Esophagus squamous epithelium (tissue), 5 donors: ENCODE measurements at places on chromosomes 5 and 9.

DNA sequence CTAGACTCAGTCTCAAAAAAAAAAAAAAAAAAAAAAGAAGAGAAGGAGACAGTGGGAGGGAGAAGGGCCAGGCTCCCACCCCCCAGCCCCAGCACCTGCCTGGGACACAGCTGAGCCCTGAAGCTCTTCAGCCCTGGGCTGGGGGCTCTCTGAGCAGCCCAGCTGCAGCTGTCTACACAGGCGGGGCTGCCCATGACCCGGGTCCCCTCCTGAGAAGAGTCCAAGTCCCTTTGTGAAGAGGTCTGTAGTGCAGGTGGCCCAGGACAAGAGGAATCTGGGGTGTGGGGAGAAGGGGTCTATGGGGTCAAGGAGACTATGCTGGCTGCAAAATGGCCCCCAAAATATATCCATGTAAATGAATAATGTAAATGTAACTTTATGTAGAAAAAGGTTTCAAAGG is 6.7 kb upstream of the LCN2 start:
- DNase-seq: no peak

- no peak for DNase-seq
These were observed 27.9 kb upstream of the DTWD2 start for GRCh38 chr5:119016125-119016774.

- no peak for DNase-seq
These were observed 9.3 kb upstream of the FGD3 start for GRCh38 chr9:92938025-92938424.

DNA sequence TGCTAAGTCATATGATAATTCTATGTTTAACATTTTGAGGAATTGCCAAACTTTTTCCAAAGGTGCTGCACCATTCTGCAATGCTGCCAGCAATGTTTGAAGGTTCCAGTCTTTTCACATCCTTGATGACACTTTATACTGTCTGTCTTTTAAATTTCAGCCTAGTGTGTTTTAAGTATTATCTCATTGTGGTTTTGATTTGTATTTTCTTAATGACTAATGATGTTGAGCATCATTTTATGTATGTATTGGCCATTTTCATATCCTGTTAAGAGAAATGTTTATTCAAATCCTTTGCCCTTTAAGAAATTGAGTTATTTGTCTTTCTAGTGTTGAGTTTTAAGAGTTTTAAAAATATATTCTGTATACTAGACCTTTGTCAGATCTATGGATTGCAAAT is 5.0 kb upstream of the TEX48 start:
- no peak for DNase-seq

DNA sequence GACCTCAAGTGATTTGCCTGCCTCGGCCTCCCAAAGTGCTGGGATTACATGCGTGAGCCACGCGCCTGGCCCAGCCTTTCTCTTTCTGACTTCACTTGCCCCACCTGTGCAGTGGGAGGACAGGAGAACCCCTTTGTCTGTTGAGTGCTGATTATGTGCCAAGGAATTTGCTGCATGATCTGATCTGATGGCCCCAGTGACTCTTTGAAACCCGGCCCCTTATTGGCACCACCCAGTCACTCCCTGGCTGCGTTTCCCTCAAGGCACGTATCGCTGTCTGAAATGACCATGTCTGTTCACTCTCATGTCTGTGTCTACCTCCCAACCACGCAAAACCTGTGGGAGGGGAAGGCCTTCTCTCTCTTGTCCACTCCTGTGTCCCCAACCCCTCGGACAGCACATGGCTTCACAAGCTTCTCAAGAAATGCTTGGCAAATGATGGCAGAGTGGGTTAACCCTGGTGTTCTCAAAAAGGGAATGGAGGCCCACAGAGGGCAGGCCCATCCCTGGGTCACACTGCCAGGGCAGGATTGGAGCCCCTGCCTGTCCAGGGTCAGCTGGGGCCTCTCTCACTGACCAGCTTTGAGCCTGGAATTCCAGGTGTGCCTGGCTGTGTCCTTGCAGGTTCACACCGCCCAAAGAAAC is 21.9 kb downstream of the NEK6 start:
- no peak for DNase-seq

GRCh38 chr5:1103505-1104326 is 8.1 kb downstream of the SLC12A7 start:
- DNase-seq: no peak

GRCh38 chr5:167587772-167588437 is 703.5 kb upstream of the WWC1 start:
- DNase-seq: no peak

DNA sequence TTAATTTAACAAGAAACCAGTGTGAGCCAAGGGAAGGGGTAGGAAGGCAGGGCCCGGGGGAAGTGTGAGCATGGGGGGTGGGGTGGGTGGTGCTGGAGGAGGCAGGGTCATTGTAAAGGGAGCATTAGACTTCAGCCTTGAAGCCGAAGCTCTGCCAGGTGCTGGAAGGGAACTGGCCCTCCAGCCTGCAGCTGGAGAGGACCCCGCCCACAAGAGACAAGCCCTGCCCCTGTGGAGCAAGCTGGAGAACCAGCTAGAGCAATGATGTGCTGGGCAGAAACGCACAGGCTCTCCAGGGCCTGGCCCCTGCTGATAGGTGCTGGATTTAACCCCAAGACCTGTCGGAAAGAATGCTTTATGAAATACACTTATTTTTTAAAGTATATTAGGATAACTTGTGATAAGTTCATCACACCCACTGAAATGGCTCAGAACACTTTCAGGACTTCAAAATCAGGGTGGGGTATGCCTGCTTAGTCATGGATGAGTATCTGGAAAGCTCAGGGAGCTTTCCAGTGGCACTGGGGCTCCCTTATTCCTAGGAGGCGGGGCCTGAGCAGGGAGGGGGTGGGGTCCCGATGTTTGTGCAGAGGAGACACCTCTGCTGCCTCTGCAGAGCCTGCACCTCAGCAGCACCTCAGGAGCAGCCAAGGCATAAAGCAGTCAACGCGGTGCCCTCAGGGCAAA is 27.1 kb downstream of the UBE2QL1 start:
- no peak for DNase-seq

GRCh38 chr9:751137-752051 is 90.1 kb upstream of the DMRT1 start:
- no peak for DNase-seq

- DNase-seq: no peak
These were observed 9.5 kb downstream of the MTRR start for GRCh38 chr5:7878381-7878873.

DNA sequence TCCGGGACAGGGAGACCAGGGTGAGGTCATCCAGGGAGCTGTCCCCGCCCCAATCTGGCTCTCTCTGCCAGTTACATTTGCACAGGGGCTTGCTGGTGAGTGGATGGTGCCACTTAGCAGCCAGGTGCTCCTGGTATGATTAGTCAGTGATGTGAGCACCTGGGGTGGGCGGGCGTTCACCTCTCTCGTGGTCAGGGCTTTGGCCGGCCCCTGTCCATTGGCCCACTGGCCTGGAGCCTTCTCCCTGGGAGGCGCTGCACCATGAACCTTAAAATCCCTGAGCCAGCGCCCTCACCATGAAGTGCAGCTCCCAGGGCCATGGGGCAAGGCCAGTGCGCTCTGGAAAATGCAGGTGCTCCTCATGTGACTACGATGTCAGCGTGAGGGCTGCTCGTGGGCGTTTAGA is 2.0 kb downstream of the NKD2 start:
- DNase-seq: no peak

DNA sequence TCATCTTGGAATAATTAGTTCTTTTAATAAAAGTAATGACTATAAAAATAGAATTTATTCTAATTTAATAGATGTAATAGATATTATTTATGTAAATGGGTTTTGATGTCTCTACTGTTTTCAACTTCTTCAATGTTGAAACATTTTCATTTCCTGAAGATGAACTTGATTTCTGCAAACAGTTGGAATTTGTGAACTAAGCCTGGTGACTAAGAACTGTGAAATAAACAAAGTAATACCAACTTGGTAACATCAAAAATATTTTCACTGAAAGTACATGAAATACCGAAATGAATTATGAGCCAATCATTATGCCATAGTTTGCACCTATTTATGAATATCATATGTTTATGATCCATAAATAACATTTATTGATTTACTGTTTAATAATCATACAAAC is 143.8 kb upstream of the FGF10 start:
- DNase-seq: no peak

DNA sequence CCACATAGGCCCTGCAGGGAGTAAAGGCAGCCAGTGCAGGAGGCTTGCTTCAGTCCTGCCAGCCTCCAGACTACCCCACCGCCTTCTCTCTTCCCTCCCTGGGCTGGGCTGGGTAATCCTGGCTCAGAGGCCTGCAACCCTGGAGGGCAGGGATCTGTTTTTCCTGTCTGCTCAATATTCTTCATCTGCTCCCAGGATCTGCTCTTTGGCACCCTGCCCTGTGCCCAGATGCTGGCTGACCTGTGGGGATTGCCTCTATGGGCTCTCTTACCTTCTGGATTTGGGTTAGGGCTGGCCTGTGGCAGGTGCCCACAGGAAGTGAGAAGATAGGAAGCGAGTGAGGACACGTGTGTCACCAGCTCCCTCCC is 7.3 kb upstream of the ANGPTL2 start:
- DNase-seq: no peak

- no peak for DNase-seq
These were observed 30.9 kb upstream of the SLC46A2 start for GRCh38 chr9:112921549-112921948.

- DNase-seq: no peak
These were observed 10.4 kb downstream of the NFIB start for GRCh38 chr9:14303521-14303920.

DNA sequence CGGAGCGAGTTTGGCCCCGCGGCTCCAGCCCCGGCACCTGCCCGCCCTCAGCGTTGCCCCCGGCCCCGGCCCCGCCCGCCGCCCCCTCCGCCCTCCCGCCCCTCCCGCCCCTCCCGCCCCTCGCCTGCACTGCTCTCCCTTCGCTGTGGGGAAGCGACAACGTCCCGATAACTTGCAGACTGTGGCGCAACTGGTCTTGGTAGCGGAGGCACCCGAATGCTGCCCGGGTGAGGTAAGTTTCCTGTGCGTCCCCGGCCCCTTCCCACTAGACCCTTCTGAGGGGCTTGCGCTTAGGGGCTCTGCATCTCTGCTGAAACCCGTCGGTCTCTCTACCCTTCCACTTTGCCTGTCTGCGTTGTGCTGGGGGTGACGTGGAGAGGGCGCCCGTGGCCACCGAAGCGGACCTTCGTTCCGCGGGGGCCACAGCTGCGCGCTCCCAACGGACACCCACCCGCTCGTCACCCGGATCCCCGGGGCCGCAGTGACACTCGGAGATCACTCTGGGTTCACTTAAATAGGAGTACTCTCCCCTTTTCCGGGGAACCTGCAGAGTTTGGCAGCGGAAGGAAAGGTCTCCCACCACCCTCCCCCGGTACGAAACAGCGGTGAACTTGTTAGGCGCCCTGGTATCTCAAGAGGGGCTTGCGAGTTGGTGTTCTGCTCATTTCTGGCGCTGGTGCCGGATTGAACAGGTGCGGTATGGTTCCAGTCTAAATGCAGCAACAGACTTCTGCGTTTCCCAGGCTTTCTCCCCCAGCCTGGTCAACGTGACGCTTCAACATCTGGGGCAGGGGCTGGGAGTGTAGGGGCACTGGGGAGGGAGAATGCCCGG is 707 bp downstream of the PIP5K1B start:
- DNase-seq: no peak

GRCh38 chr9:84667571-84668195 is 1.8 kb upstream of the NTRK2 start:
- no peak for DNase-seq

DNA sequence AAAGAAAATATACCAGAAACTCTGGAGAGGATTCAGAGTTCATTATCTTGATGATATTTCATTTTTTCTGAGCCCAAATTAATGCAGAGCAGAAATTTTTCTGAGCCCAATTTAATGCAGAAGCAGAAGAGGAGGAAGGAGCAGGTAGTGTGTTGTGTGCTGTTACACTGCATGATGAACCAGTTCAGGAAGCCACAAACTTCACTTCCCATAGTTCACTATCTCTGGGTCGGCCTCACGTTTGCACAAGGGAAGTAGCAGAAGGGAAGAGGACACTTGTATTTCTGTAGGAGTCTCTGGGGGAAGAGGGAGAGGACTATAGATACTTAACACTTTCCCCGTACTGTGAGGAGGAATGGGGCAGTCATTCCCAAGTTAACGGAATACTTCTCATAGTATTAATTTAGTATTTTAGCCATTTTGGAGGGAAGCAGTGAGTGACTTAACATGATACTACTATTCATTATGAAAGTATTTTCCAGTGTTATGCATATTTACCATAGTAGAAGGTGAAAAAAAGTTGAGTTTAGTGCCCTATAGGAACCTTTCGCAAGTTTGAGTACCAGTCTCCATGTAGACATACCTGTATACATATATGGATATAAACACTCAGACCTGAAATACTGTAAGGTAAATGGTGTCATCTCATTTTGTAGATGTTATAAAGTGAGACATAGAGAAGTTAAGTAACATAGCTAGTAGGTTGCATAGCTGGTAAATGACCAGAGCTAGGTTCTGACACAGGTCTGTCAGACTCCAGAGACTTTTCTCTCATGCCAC is 30.0 kb downstream of the XPA start:
- DNase-seq: no peak

- no peak for DNase-seq
These were observed 10.5 kb downstream of the KIF4B start for GRCh38 chr5:155024015-155024414.

GRCh38 chr5:22542340-22542739 is 310.8 kb downstream of the CDH12 start:
- no peak for DNase-seq

GRCh38 chr5:14299666-14300065 is 156.5 kb downstream of the TRIO start:
- no peak for DNase-seq

DNA sequence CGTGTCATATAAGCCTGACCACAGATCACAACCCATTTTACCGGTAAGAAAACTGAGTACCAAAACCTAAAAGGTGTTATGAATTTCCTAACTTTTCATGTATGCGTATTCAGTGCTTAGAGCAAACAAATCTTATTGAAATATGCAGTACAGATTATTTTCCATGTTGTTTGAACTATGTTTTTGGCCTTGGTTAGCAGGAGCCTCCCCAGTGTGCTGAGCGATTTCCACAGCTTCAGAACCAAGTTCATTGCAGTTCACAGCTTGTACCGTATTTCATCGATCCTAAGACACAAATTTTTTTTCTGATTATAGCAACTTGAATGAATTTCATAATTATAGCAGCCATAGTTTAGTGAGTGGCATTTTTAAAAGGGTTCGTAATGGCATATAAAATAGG is 13.7 kb downstream of the ADAMTSL1 start:
- no peak for DNase-seq

DNA sequence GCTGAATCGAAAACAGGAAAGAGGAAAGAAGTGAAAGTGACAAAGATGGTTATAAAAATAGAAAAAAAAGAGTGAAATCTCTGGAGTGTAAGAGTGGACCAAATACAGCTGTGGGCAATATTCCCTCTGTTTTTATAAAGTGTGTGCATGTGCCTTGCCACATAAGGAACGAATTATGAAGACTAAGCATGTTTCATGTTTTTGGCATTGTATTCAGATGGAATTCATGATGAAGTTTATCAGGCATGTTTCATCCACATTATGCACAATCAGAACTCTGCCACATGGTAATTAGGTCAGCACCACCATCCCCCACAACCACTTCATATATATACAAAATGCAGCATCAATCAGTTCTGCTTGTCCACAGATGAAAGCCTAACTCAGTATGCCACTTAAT is 348.0 kb downstream of the ZNF608 start:
- no peak for DNase-seq

- no peak for DNase-seq
These were observed 13.2 kb upstream of the SLC25A48 start for GRCh38 chr5:135821061-135821801.
